Activated CD4-positive, alpha-beta T cell treated with anti-CD3 and anti-CD28 coated beads, Interleukin-2, amount 50 U/mL, for 1 hour (primary cell): ENCODE measurements at places on chromosomes 12 and 14.

DNA sequence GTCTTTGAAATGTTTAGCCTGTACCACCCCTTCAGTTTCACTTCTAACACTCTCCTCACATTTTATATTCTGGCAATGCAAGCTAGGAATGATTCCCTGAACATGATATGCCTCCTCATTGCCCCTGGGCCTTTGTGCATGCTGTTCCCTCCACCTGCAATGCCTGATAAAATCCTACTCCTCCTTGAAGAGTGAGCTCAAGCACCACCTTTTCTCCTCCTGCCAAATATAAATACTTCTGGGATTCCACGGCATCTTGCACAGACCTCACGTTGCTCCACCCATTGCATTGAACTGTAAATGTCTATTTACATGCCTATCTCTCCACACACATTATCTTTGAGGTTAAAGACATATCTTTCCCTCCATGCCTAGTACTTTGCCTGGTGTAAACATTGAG is 21.1 kb downstream of the NKX2-1 start:
- no peak for DNase-seq

DNA sequence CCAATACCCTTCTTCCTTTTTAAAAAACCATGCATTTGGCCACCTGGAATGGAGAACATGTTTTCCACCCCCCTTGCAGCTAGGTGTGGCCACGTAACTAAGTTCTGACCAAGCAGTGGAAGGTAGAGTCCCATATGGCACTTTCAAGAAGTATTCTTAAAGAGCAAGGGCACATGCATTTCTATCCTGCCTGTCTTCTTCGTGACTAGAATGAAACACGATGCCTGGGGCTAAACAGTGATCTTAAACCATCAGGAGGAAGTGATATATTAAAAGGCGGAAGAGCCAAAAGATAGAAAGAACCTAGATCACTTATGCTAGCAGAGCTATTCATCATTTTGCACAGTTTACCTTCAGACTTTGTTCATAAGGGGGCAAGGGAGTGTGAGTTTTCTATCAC is 16.0 kb upstream of the DDX11 start:
- no peak for DNase-seq

- no peak for DNase-seq
Observed at GRCh38 chr14:64910847-64911495, 3.3 kb upstream of the CHURC1 start.

DNA sequence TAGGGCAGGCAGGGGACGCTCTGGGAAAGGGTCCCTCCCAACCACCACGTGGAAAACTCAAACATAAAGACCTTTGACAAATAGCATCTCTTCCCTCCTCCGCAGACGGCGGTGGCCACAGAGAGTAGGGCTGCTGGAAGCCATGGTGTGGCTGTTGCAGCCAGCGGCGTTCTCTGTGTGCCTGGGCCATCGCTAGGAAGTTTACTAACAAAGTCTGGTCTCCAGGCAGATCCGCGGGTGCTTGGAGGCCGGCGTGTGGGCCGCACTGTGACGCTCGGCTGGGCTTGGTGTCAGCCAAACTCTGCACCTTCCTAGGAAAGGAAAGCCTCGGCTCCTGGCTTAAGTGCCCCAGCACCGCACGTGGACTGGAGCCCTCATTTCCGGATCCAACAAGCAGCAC is 65.6 kb downstream of the CCDC88C start:
- no peak for DNase-seq

DNA sequence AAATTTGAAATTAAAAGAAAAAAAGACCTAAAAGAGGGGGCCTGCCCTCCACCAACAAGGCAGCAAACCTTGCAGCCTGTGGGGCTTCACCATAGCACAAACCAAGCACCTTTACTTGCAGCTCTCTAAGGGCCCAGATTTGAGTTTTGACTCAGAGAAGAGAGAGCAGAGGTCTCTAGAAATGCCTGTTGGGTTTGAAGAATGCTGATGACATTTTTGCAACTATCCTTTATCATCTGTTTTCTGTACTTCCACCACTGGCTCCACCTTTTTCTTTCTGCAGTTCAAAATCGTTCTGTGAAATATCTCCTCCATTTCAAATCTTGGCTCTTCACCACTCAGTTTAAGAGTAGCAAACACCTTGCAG is 83.8 kb upstream of the HMGA2 start:
- DNase-seq, result no peak

- DNase-seq, result no peak
Observed at GRCh38 chr12:101238800-101239329, 28.8 kb upstream of the SLC5A8 start.

DNA sequence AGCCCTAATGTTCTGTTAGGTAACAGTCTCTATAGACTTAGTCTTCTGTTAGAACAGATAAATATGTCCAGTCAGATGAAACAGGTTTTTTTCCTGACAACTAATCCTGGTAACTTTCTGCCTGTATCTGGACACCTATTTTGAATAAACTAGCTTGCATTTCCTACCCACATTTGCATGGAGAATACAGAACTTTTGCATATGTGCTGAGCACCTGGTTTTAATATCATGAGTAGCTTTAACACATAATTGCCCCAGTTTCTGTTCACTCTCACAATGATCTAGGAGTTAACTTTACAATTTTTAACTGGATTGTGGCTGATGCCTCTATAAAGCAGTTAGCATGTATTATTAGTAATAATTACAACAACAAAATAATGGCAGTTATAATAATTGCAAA is 111.7 kb downstream of the KTN1 start:
- no peak for DNase-seq

GRCh38 chr14:99676657-99677056 is 7.4 kb upstream of the CYP46A1 start:
- DNase-seq, result no peak

DNA sequence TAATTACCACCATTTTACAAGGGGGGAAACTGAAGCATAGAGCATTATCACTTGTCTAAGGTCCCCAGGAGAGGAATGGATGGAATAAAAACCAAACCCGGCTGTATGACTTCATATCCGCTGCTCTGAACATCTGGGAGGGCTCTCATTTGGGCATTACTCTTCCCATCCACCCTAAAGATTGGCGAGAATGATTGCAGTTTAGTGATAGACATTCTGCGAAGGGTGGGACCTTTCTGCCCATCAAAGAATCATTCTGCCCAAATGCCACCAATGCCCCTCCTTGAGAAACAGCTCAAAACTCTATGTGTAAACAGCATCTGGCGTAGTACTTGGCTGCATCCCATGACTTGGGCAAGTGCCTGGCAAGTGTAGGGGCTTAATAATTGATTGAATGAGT is 11.6 kb downstream of the CHST11 start:
- DNase-seq, result no peak
